ENCODE measurements at places on chromosomes 7 and 10.

DNA sequence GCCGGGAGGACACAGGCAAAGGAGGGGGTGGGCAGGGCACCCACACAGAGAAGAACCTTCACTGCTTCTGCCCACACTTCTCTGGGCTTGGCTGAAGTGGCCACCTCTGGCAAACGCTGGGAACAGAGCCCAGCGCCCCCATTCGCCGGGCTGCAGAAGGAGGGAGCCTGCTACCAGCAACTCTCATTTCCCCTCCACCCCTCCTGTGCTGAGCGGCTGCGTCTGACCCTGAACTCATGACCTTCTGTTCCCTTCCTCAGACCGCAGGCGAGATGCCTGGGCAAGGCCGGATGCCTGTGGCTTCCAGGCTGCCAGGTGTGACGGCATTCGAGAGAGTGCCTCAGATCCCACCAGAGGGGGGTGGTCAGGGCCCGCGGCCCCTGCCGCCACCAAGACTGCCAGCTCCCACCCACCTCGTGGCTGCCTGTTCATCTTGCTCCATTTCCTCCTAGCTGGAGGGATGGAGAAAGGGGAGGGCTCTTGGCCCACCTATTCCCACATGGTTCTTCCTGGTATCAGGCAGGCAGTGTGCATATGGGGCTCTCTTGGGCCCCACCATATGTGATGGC is 19.8 kb downstream of the DNAJB12 start:
- DNase-seq: no peak

- no peak for DNase-seq
Measured at GRCh38 chr10:120432209-120432608, 24.8 kb upstream of the PLPP4 start.

GRCh38 chr7:95544171-95544570 is 52.1 kb downstream of the PDK4 start:
- no peak for DNase-seq

- DNase-seq: no peak
Measured at GRCh38 chr7:725223-726005, 1.1 kb upstream of the DNAAF5 start.

- DNase-seq: no peak
Measured at GRCh38 chr10:23198940-23199767, 7.0 kb downstream of the PTF1A start.

DNA sequence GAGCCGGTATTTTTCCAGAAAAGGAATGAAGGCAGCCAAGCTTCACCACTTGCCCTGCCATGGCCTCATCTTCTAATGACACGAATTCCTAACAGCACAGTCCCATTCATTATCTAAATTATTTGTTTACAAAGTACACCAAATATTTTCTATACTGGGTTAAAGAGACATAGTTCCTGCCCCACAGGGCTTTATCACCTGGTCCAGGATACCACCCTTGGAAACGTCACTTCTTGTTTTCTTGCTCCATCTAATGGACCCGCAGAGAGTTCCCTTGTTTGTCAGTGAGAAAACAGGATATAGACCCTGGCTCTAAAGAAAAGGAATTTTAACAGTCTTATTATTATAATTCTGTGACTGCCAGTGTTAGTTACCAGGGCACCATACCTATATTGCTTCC is 1165.4 kb downstream of the GATA3 start:
- DNase-seq: no peak

DNA sequence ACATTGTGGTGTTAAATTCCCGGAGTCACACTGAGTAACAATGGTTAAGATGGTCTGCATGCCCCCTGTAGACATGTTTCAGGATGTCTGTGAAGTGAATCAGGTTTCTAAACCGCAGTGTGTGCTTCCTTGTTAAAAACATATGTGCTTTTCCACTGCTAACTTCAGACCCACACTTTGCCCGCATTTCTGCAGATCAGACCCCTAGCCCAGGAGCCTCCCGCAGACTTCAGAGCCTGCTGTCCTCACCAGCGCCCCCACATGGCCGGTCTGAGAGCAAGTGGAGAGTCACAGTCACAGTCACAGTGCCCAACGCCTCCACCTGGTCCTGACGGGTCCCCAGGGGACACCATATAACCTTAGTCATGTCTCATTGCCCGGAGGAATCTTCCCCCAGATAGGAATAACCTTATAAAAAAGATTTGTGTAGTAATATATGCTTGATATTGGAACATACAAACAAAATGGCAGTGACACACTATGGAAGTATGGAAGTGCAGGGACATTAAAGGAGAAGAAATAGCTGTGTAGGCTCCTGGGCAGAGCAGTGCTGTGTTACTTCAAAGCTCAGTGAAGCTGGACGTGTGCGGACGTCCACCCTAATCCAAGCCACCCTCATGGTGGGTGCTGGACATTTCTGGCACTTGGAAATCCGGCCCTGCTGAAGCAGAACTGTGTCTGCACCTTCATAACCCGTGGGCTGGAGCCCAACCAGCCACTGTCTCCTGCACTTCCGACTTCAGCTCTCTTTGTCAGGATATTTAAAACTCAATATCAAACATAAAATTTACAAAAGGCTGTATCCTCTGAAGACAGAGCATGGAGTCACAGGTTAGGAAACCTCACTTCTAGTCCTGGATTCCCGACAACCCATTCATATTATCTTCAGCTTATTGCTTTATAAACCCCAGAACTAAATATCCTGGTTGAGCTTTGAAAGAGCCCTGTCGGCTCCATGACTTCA is 29.0 kb downstream of the GSTO2 start:
- no peak for DNase-seq

DNA sequence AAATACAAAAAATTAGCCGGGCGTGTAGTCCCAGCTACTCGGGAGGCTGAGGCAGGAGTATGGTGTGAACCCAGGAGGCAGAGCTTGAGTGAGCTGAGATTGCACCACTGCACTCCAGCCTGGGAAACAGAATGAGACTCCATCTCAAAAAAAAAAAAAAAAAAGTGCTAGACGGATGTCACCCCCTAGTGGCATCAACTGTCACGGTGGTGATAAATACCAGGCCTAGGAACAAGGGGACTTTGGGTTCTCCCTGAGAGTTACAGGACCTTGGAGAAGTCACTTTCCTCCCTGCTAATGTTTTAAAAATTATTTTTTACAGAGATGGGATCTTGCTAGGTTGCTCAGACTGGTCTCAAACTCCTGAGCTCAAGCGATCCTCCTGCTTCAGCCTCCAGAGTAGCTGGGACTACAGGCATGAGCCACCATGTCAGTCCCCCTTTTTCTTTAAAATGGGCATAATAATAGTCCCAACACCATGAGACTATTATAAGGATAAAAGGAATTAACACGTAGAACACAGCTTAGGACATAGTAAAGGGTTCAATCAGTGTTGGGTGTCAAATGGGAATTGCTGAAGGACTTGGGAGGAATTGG is 2.6 kb upstream of the TMEM130 start:
- DNase-seq: no peak

DNA sequence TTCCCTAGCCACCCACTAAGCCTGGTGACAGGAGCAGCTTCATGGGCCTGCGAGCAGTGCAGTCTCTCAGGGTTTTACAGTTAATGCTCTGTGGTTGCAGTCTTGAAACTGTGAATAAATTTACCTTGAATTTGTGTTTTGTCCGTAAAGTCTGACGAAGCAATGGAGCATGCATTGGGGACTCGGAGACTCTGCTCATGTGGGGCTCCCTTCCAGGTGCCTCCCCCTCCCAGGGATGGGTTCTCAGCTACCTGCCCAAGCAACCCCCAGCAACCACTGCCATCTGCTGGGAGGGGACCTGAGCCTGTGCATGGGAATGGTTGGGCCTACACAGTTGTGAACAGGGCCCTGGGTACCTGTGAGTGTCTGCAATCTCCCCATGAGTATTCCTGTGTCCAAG is 36.3 kb upstream of the IKZF1 start:
- DNase-seq: no peak

GRCh38 chr10:88048312-88048711 is 184.9 kb downstream of the PTEN start:
- no peak for DNase-seq

GRCh38 chr10:128364631-128365030 is 238.4 kb upstream of the MKI67 start:
- no peak for DNase-seq
